IPS DF 19.7 (cell line): ENCODE measurements at places on chromosomes 3 and 15.

DNA sequence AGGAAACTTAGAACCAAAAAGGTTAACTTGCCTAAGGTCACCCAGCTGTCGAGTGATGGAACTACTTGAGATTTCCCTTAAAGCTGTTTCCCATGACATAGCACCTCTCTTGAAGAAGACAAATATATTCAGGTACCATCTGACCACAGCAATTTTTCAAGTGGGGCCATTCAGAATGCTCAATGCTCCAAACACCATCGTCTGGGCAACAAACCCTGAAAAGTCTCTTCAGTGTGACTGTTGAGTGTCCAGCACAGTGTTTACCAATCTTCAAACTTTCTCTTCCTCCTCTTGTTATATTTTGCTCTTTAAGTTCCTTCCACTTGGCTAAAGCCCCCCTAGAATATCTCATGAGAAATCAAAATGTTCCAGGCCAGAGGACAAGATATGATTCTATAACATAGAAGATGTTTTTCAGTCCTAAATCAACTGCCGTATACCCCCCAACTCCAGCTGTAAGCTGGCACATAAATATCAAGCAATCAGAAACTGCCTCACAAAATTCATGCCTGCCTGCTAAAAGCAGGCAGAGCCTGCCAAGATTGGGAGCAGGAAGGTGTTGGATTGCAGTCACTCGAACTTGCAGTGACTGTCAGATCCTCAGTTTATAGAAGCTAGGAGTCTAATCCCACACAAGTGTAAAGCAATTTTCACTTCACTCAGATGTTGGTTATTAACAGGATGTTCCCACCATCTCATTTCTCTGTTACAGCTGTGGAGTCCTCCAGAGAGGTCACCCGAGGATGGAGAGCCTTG lies 230.5 kb upstream of the MRPL3 start:
- DNase-seq, result no peak

DNA sequence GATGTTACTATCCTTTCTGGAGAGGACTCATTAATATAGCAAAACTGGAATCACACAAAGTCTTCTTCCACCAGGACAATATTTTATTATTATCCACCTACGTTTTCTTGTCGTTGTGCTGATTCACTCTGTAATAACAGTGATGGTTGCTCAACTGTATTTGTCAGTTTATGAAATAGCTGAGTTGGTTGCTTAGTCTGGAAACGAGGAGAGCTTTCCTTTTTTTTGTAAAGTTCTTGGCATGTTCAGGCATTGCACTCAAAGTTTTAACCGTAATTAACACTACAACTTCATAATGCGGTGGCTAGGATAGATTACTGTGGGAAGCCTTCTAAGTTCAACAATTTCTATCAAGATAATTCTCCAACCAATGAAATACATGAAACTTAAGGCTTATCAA lies 131.2 kb downstream of the RAP2B start:
- no peak for DNase-seq

DNA sequence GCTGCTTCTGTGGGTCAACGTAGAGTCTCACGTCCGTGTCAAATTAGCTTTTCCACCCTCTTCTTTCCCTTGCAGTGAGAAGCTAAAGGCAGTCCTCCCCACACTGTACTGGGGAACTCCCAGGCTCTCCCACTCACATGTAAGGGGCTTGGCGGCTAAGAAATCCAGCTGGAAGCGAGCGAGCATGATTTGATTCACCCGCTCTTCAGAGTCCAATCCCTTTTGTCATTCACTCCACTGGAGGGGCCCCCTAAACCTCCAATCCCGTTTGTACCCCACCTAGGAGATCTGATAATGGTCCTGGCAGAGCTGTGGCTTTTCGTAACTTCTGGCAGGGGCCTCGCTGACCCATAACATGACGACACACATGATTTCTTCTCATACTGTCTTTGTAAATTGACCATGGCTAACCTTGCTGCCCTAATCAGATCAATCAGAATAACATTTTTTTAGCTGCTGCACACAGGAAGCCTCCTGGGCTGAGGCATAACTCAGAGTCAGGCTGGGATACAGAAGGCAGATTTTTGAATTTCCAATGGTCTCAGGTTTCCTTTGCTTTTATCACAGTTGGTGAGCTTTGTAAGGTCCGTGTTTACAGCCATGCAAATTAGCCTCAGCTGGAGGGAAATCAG lies 235.2 kb downstream of the GREM1 start:
- DNase-seq, result no peak

GRCh38 chr15:57549935-57550334 lies 41.8 kb upstream of the MYZAP start:
- no peak for DNase-seq

DNA sequence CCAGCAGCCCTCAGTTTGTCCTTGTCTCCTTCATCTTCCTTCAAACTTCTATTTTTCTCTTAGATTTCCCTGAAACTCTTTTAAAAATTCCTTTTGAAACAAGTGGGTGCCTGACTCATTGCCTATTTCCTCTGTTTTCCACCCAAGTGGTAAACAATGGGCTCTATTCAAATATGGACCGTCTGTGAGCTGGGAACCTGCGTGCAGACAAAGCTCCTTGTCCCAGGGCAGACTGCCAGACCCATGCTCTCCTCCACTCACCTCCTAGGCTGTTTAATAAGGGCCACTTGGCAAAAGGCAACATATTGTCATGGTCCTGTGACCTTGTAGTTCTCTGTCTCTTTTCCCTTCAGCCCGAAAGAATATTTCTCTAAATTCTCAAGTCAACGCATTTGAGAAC lies 332.7 kb upstream of the THBS1 start:
- no peak for DNase-seq

- no peak for DNase-seq
These were observed 49.0 kb upstream of the TASOR start for GRCh38 chr3:56732109-56732508.

DNA sequence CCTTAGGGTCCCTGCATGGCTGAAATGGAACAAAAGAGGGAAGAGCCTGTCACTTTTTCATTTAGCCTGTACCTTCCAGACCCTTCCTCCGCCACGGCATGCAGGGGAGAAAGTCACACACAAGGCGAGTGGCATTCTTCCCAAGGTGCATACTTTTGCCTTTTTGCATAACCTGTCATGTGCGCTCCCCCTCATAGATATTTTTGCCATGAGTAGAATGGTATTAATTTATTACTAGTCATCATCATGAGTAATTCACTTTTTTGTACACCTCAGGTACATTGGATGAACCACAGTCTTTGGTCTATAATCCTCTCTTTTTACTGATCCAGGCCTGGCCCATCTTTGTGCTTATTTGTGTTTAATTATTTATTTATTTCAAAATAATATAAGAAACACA lies 8.9 kb upstream of the BUB1B start:
- no peak for DNase-seq

DNA sequence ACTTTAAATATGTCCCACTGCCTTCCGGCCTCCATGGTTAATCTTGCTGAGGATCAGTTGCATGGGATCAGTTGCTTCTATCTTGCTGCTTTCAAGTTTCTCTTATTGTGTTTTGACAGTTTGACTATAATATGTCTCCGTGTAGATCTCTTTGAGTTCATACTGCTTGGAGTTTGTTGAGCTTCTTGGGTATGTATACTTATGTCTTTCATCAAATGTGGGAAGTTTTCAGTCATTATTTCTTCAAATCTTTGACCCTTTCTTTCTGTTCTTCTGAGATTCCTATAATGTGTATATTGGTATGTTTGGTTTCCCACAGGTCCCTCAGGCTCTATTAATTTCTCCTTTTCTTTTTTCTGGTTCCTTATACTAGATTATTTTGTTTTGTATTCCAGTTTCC lies 30.8 kb downstream of the PCCB start:
- no peak for DNase-seq

- no peak for DNase-seq
These were observed 246.4 kb downstream of the SLC9A9 start for GRCh38 chr3:143601723-143602484.

DNA sequence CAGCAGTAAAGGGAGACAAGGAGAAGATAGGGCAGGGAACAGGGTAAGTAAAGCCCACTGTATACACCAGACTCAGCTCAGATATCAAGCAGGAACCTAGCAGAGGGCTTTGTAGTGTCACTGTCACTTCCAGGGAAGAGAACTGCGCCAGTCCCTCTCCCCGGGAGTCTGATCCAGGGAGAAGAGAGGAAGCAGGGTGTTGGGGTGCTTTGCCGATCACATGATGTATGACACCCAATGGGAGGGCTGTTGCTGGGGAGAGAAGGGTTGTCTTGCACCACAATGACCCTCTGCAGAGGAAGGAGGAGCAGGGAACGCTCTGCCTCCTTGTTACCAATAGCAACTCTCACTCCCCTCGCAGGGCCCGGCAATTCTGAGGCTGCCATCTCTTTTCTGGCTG lies 147.2 kb upstream of the SLC2A2 start:
- peak; percentile 15 for DNase-seq

DNA sequence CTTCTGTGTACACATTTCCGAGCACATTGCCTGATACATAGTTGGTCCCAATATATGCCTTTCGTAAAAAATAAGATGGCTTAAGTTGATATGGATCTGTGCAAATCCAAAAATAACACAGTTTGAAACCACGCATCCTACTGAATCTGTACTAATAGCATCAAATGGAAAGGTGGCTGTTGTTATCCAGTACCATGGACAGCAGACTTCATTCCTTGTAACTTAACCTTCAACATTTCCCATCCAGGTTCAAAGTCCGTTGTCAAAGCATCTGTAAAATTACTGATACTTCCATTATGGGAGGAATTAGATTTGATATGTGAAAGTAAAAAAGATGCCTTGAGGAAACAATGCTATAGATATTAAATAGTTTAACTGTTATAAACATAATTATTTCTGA lies 65.5 kb upstream of the C3orf49 start:
- no peak for DNase-seq

DNA sequence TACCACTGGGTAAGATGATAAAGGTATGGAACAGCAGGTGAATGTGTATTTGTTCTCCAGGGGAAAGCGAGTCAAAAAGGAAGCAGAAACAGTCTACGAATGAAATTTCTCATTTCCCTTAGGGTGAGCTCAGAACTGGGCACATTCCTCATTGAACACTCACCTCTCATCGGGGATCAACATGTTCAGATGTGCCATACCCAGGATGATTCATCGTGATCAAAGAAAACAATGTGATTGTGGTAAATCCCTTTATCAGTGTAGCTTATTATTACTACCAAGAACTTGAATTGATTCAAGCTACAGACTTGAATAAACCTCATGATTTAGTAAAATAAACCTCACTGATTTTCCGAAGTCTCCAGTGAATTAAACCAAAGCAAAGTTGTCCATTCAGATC lies 72.1 kb downstream of the GJD2 start:
- no peak for DNase-seq

DNA sequence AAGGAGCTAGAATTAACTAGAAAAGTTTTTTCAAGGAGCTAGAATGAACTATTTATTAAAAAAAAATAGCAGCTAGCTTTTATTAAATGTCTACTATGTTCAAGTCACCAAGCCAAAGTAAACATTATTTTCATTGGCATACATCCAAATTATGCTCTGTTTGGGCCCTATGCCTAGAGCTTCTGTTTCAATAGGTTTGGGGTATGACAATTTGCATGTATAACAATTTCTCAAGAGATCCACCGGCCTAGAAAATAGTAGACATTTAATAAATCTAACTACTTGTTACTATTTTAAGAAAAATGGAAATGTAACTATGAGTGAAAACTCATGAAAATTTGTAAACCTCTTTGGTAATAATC lies 8.0 kb downstream of the GABRR3 start:
- DNase-seq, result no peak

DNA sequence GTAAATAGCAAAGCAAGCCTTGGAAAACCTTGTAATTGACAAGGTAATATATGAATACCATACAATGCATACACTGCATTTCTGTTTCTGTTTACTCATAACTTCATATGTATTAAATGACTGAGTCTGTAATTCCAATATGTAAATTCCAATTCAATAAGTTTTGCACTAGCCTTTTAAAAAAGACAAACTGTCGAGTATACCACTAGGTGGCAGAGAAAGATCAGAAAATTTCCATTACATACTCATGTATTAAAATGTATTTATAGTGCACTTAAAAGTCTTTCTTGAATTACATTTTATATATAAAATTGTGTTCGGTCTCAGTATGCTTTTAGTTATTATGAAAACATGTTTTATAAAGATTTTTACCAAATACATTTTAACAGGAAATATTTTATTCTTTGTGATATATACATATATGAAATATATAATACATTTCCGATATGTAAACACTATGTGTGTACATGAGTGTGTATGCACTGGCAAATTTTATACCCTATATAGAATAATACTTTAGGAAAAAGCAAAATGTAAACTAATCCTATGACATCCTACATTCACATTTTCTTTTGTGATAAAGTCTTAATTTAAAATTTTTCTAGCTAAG lies 216.8 kb downstream of the VGLL3 start:
- no peak for DNase-seq

- DNase-seq, result no peak
These were observed 38.3 kb upstream of the BCL2L10 start for GRCh38 chr15:52150871-52151270.

- no peak for DNase-seq
These were observed 225.8 kb upstream of the ZNF717 start for GRCh38 chr3:76011121-76011520.

GRCh38 chr3:50221411-50222168 lies 14.4 kb upstream of the GNAI2 start:
- no peak for DNase-seq
